Activated naive CD4-positive, alpha-beta T cell treated with Interleukin-2 at 50 U/mL for 16 hours (primary cell): ENCODE measurements at places on chromosomes 1 and 21.

- DNase-seq = no peak
Observed at GRCh38 chr1:229531326-229531725, 23.2 kb upstream of the NUP133 start.

- no peak for DNase-seq
Observed at GRCh38 chr1:180609643-180610555, 21.9 kb upstream of the XPR1 start.

DNA sequence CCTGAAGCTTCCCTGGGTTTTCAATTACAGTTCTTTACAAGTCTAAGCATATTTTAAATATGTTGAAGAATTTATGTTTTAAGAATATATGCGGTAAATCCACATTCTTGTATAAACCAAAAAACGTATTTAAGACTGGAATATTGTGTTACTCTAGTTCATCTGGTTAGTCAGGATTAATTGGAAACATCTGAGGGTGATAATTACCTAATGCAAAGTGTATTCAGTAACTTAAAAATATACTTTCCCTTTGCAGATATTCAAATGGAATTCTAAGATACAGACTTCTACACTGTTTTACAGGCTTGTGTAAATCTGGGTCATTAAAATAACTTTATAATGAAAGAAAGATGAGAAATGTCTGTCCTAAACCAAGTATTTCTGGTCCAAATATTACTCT lies 302.0 kb downstream of the VAV3 start:
- no peak for DNase-seq

DNA sequence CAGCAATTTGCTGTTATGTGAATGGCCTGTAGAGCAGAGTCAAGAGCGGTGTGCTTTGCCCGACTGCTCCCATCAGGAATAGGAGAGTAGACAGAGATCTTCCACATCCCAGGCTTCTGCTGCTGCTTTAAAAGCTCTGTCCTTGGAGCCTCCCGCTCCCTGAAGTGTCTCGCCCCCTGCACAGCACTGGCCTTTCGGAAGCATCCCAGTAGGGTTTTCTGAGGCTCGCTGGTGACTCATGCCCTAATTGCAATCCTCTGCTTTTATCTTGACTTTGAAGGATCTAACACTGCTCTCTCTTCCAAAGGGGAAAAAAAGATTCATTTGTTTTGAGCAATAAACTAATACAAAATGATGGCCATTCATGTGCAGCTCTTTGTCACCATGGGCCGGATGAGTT lies 13.3 kb upstream of the CD101 start:
- no peak for DNase-seq

GRCh38 chr1:200334661-200335256 lies 75.1 kb downstream of the ZNF281 start:
- no peak for DNase-seq

DNA sequence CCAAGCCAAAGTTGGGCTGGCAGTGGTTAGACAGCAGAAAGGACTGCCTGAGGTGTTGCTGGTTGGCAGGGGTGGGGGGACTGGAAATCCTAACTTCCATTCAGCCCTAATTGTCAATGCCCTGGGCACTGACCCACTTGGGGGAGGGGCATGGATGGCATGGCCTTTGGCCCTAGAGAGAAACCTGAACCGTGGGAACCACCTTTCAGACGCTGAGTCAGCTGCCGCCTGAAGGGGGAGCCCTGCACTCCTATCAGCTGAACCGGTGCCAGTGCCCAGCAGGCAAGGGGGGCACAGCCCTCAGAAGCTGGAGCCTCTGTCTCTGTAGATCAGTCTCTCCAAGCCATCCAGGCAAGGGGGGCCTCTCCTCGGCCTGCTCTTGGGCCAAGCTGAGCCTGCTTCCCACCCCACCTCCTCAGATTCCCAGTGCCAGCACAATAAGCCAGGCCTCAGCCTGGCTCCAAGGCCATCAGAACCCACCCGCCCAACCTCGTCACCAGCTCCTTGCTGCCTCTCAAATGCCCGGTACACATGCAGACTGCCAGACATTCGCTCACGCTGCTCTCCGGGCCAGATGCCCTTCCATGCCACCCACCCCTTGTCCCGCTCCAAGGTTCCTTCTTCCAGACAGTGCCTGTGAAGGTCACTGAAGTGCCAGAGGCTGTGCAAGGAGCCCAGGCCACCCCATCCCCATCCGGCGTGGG lies 11.6 kb downstream of the TINAGL1 start:
- DNase-seq = peak; percentile 56

DNA sequence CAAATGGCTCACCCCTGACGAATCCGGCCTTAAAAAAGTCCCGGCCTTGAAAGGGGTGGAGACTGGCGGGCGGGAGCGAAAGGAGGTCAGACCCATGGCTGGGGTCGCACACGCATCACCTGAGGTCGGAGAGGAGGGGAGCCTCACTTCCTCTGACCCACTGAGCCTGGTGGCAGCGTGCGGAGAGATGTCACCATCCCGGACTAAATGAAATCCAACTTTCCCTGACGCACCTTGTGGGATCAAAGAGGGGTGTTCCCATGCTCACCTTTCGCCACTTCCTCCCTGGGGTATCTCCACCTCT lies 709 bp upstream of the SLC41A1 start:
- peak; percentile 37 for DNase-seq

DNA sequence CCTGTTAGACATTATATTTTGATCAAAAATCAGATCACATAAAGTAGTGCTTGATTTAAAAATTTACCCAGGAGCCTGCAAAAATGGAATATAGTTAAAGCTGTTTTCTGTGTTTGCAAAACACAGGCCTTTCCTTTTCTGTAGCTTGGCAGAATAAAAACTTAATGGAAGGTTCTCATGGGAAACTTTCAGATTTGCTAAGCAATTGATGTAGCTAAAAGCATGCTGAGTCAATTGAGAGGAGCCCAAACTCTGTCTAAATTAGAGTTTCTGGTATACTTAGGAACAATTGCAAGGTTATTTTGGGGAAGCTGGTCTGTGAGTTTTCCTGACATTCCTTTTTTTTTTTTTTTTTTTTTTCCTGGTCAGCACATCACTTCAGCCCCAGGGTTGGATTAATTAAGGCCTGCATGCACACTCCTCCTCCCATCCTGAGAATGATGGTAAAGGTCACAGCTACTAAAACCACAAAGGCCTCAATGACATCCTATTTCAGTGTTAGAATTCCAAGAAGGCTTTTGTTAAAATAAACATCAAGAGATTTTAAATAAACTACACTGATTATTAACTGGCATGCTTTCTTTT lies 608.7 kb downstream of the PLPP3 start:
- no peak for DNase-seq

- no peak for DNase-seq
Observed at GRCh38 chr1:207691841-207692240, 46.9 kb downstream of the CR1L start.

DNA sequence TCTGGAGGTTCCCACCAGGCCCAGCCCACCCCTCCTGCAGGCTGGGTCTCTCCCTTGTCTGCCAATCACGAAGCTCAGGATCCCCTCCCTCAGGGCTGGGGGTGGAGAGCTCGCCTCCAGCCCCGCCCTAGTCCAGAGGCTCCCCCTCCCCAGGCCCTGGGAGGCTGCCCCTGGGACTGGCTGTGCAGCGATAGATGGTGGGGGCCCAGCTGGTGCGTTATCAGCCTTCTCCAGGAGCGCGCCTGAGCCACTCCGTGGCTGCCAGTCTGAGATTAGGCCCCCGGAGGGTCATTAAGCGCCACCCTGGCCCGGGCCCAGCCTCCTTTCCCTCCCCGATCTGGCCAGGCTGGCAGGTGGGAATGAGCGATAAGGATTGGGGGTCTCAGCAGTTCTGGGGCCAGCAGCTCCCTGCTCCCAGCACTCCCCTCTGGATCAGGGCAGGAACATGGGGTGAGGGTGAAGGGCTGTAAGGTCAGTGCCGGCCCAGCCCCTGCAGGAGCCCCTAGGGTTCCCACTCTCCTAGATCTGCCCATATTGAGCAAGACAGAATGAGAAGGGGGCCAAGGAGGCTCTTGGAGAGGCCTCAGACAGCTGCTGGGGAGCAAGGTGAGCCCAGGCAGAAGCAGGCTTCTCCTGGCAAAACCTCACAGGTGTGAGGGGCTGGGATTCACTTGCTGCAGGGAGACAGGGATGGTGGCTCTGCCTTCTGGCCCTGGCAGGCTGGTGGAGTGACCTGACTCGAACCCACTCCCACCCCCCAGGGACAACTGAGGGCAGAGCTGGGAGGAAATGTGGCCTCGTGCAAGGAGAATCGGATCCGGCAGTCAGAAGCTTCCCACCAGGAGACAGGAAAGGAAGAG lies 8.5 kb downstream of the PDZK1IP1 start:
- DNase-seq = no peak

DNA sequence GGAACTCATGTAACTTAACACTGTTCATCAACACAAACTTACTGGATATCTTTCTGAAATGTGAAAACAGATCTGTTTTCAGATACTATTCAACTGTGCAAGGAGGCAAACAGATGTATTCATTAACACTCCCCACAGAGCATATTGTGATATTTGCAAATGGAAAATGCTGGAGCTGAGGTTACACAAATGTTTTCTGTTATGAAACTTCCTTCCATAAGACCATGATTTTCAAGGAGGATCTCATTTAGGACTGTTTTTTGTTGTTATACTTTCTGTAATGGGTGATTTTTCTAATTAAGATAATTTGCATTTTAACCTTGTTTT lies 56.1 kb downstream of the GABPA start:
- no peak for DNase-seq

GRCh38 chr1:1286313-1287261 lies 6.4 kb downstream of the SCNN1D start:
- no peak for DNase-seq

DNA sequence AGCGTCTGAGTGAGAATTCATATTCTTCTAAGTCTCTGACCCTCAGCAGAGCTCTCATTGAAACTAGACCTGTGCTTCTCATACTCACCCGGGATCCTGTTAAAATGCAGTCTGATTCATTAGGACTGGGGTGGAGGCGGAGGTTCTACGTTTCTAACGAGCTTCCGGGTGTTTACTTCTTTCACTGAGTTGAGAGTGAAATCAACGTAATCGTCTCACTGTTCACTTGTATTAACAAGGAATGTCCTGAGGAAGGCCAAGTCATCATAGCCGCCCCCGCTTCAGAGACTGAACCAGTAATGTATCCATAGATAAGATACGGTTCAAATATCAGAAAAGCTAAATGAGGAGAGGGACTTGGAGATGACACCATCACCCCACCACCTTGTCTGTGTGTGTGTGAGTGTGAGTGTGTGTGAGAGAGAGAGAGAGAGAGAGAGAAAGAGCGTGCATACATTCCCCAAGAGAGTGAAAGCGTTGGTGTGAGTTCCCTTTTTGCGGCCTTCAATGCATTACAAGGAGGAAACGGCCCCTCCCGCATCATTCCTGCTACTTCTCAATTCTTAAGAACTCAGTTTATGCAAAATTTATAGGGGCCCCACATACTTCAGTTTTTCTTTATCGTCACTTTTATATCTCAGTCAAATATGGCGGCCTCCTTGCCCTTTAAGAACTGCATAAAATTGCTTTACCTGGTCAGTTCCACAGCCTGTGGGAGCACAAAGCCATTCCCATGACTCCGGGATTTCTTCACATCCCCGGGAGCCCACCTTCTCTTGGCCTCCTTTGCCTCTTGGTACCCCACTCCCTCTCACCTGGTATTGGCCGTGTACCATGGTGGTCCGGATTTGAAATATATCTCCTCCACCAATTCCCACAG lies 19.8 kb downstream of the KMO start:
- peak; percentile 30 for DNase-seq

GRCh38 chr1:60924964-60925798 lies 157.2 kb upstream of the NFIA start:
- DNase-seq = no peak

DNA sequence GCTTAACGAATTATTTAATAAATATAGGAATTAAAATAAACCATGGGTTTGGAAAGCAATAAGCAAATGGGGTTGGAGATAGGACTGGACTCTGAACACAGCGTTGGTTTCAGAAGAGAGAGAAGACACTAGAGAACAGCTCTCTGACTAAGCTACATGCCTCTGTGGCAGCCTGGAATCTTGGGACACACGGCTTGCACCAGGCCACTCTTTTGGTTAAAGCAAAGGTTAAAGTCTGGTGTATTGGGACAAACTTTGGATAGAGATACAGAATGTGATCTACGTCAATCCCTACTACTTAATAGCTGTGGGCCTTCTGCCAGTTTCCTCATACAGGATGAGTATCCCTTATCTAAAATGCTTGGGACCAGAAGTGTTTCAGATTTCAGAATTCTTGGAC lies 49.7 kb upstream of the HSD17B7 start:
- DNase-seq = no peak

DNA sequence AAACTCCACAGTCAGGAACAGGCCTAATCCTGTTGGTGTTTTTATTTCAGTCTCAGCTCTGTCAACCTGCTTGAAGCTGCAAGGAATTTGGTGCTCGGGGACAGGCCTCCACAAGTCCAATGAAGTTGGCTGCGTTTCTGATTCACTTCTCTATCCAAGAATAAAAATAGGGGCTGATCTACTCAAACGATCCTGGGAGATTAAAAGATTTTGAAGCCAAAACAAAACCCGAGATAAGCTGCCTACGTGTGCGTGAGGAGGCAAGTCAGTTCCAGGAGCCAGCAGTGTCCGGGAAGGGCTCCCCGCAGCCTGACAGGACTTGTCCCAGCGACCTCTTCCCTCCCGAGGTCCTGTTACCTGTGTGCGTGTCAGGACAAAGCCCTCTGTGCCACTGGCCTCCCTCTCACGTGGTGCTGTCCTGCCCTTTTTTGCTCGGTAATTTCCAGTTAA lies 98.0 kb downstream of the ETS2 start:
- no peak for DNase-seq

DNA sequence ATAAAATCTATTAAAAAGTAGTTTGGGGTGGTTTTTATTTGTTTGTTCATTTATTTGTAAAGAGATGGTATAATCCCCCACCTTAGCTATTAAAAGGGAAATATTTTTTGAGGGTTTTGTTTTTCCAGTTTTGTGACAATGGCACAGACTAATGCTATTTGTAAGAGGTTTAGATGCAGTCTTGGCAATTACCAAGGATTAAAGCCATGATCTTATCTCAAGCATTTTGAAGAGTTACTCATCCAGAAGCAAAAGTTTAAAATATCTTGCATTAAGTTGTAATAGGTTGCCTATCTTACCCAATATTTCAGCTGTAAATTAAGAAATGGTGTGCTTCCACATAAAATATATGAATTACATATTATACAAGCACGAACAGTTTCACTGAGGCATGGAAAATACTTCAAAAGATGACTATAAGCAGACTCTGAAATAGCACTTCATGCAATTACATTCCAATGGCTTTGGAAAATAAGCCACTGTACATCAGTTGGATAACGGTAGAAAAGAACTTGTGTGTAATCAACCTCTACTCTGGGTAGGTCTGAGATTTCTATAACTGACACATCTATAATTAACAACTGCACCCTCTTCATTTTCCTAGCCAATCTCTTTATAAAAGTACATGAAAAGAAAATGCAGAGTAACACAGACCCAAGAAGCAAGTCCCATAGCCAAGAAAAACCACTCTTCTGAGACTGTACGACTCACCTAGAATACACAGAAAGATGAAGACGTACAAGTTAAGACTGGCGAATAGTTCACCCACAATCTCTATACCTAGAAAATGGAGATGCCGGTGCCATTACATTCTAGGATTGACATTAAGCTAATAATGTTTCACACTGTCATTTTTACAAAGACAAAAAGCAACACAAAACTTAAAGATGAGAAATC lies 95.2 kb downstream of the PTPN14 start:
- DNase-seq = no peak
